ENCODE measurements at places on chromosomes 6 and 20.

DNA sequence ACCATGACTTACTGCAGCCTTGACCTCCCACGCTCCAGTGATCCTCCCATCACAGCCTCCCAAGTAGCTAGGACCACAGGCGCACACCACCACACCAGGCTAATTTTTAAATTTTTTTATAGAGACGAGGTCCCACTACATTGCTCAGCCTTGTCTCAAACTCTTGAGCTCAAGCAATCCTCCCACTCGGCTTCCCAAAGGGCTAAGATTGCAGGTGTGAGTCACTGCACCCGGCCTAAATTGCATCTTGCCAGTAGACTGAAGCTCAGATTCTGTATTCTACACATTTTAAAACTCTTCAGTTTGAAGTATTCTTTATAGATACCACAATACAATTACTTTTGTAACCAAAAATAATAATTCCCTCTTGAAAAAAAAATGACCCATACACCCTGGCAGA is 11.4 kb downstream of the NUDT3 start:
- DNase-seq: no peak

DNA sequence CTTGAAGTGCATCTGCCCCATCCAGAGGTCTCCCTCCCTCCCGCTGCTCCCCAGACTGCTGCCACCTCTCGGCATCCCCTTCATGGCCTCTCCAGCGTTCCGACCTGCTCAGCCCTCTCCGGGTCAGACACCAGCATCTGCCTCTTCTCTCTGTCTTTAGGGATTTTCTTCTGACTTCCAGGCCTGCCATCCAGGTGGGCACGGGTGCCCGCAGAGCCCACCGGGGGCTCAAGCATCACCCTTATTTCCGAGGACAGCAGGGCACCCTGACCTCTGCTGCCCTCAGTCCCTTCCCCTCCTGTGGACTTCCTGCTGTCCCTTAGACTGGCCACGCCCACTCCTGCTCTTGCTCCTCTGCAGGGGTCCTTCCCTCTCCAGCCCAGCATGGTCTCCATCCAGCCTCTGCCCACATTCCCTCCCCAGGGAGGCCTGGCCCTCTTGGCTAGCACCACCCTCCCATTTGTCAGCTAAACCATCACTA is 3.3 kb downstream of the NPEPL1 start:
- DNase-seq: no peak

DNA sequence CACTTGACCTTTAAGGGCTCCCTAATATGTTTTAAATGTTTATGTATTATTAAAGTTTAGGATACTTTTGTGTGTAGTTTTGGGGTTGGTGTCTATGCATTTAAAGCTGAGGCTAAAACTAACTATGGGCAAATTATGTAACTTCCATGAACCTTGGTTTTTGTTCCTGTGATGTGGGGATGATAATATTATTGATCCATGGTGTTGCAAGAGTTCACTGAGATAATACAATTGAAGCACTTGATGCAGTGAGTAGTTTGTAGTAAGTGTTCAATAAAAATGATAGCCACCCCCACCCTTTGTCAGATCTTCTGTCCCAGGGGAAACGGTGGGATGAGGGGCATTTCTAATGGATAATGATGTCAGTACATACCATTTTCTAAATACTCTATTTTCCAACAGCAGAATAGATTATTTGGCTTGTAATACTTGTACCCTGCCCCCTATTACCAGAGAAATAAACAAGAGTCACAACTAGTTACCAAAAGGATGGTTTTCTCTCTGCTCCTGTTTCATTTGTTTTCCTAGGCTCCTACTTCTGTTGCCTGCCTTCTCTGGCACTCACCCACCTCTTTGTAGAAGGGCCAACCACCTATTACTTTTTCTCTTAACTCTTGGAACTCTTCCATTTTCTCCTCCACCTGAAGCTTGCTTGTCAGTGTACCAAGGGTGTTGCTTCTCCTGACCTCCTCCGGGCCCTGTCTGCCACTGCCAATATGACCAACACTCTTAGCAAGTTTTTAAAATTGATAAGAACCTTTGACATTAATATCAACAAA is 97.9 kb downstream of the RCAN2 start:
- no peak for DNase-seq

DNA sequence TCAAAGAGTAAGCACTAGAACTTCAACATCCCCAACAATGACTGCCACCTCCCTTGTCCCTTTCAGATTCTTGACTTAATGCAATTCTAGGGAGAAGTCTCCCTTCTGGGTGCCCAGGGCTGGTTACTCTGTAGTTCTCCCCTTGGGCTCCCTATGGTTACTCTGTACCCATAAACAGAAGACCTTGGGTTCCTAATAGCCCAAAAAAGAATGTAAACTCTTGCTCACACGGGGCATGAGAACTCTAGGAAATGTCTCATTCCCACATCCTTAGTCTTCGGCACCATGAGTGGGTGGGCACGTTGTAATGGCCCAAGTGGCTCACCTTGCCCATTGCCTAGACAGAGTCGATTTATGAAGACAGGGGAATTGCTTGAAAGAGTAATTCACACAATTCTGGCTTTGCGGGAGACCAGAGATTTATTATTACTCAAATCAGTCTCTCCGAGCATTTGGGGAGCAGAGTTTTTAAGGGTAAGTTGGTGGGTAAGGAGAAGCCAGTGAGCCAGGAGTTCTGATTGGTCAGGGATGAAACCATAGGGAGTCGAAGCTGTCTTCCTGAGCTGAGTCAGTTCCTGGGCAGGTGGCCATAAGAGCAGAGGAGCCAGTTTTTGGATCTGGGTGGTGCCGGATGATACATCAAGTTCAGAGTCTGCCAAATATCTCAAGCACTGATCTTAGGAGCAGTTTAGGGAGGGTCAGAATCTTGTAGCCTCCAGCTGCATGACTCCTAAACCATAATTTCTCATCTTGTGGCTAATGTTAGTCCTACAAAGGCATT is 61.2 kb upstream of the SIRPG start:
- no peak for DNase-seq

DNA sequence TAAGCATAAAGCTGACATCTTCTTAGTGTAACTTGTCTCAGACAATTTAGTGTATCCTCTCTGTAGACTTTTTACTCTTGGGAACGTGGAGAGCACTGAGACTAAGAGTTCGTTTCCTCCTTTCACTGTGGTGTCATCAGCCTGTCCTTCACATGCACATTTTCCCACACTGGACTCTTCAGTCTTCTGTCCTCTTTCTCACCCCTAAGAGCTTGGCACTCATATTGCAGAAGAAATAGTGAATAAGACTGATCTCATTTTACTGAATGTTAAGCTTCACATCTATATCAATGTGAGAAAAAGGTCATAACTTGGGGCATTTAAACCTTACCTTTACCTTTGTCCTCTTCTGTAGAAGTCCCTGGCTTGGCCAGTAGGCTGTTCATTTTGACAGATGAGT is 25.6 kb downstream of the FUCA2 start:
- no peak for DNase-seq
